ENCODE measurements at places on chromosomes 12 and 14.

DNA sequence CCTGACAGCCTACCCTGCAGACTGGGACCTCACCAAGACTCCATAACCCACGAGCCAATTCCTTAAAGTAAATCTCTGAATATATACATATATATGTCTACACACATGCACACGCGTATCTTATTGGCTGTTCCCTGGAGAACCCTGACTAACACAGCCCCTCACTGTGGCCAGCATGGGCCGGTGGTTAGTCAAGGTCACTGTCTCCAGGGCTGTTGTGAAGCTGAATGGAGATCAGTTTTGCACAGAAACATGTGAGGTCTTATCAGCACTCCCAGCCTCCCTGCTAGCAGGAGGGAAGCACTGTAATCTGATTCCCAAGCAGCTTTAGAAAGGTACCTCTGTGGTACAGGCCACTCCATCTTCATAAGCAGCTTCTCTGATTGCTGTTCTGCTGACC is 46.6 kb upstream of the PLEKHG6 start:
- ATAC-seq: peak; percentile 44

GRCh38 chr12:122336015-122336946 is 70.0 kb upstream of the VPS33A start:
- no peak for ATAC-seq

- ATAC-seq: no peak
These were observed 7.5 kb downstream of the MMP17 start for GRCh38 chr12:131835616-131836171.

DNA sequence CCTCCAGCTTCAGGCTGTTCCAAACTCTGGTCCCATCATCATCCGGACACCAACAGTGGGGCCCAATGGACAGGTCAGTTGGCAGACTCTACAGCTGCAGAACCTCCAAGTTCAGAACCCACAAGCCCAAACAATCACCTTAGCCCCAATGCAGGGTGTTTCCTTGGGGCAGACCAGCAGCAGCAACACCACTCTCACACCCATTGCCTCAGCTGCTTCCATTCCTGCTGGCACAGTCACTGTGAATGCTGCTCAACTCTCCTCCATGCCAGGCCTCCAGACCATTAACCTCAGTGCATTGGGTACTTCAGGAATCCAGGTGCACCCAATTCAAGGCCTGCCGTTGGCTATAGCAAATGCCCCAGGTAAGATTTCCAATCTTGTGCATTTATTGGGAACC is 3.3 kb downstream of the SP1 start:
- ATAC-seq: no peak

DNA sequence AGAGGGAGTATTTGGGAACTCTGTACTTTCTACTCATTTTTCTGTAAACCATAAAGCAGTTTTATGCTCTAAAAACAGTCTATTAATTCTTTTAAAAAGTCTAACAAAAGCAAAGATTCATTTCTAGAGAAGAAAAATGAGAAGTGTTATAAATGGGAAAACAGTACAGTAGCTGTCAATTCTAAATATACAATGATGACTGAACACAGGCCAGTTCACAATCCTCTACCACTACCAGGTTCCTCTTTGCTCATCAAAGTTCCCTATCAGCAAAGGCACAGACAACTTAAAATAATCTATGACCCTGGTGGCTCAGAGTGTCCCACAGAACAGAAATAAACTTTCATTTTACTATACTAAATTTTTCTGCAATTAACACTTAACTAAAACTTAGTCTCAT is 12.5 kb downstream of the NAA25 start:
- no peak for ATAC-seq

DNA sequence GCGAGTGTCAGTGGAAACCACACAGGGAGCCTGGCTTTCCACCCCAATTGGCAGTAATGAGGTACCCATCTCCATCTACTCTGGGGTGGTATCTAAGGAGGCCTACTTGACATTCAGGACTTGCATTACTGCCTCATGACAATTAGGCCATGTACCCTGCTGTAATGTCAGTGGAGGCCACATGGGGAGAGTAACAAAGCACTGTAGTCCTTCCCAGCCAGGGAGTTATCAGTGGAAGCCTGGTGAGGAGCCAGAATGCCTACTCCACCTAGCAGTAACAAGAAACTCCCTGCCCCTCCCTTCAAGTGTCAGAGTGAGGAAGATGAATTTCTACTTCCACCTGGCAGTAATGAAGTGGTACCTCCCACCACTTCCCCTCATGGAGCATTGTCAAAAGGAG is 12.5 kb downstream of the TIMM9 start:
- ATAC-seq: no peak

DNA sequence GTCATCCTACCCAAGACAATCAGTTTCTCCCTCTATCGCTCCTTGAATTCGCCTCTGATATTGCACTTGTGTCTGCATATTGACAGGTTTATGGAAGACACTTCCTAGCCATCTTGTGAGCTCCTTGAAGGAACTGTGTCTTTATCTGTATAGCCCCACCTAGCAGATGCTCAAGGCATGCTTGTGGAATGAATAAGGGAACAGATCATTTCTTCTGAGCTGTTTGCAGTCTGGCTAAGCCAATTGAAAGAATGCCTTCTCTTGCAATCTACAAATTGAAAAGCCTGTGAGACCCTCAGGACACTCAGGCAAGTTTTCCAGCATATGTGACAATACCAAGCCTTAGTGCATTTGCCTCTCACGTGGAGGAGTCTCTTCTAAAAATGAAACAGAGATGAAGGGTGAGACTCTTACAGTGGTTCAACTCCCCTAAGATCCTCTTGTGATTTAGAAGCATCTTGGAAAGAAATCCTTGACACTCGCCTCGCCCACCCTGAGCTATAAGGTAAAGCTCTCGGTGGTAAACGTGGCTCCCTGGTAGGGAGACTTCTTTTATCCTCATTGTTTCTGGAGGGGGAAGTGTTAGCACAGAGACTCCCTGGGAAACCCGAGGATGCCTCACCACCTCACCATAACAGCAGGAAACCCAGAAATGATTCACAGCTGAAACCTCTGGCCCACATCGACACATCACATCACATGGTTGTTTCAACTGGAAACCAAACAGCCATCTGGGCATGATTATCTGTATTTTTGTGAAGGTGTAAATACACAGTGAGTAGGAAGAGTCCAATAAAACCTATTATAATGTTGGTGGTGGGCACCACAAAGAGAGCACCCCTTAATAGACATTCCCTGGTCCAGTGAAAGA is 112.3 kb upstream of the BCL2L14 start:
- no peak for ATAC-seq

- no peak for ATAC-seq
These were observed 6.3 kb downstream of the ITGA5 start for GRCh38 chr12:54412786-54413185.

GRCh38 chr12:2267703-2268470 is 215.1 kb downstream of the CACNA1C start:
- no peak for ATAC-seq

GRCh38 chr14:31239741-31240140 is 32.1 kb upstream of the HECTD1 start:
- peak; percentile 1 for ATAC-seq
